ENCODE measurements at places on chromosomes 6 and 20.

GRCh38 chr20:44370639-44371218 lies 15.2 kb downstream of the HNF4A start:
- no peak for DNase-seq

- no peak for DNase-seq
Measured at GRCh38 chr6:139648430-139649000, 274.1 kb upstream of the CITED2 start.

DNA sequence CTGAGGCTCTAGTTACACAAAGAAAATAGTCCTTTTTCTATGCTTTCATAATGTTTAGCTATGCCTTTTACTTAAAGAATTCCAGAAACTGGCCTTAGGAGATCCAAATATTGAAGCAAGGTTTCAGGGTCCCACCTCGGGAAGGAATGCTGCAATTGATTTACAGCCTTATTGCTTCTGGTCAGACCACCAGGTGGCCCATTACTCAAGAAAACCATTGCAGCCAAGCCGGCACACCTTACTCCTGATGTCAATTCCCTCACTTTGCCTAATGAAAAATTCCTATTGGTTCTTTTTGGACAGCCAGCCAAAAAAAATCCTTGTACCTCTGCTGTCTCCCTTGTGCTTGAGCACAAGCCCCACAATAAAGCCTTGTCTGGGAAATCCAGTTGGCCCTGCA lies 173.9 kb downstream of the LMBRD1 start:
- DNase-seq, result no peak

GRCh38 chr6:144564202-144564601 lies 279.1 kb downstream of the UTRN start:
- no peak for DNase-seq

GRCh38 chr6:46933751-46934150 lies 12.0 kb upstream of the ADGRF5 start:
- no peak for DNase-seq

GRCh38 chr6:43203029-43203717 lies 21.2 kb downstream of the CUL9 start:
- no peak for DNase-seq

DNA sequence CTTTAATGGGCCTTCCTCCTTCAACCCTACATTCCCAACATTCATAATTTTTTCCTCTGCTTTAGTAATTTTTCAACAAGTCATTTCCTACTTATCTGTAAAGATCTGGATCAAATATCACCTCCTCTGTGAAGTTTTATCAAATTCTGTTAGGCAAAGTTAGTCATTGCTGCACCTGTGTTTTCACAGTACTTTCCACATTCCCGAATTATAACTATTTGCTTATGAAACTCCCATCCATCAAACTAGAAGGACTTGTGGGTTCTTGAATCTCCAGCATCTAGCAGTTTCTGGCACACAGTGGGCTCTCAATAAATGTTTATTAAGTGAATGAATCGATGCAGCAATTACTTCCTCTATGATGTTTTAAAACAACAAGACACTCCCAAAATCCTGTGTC lies 257.6 kb downstream of the HDGFL1 start:
- DNase-seq, result no peak

GRCh38 chr6:170037541-170038250 lies 253.2 kb downstream of the DLL1 start:
- no peak for DNase-seq

DNA sequence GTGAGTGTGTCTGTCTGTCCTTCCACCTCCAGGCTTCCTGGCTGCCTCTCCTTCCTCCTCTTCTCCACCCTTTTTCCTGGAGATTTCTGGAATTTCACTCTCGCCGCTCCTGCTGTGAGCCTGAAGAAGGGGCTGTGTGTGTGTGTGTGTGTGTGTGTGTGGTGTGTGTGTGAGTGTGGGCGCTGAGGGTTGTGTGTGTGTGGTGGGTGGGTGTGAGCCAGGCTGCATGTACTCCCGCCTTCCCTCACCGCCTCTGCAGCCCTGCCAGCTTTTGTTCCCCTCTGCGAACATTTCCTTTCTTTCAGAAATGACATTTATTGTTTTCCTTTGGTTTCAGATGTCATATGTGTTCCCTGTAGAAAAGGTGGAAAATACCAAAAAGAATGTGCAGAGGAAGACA lies 76.0 kb downstream of the SRC start:
- DNase-seq, result no peak

Data from T follicular helper cell (primary cell).